ENCODE measurements at places on chromosomes 2 and 18. TPM values are rescaled to one million over a fixed set of nuclear protein-coding genes. Genes with fewer than 3 reads are reported as not detected.

The TRAF3IP1 gene
- total RNA-seq, result 6.8 TPM

The FOXI3 gene
- total RNA-seq, result not detected

The CREG2 gene
- 0.39 TPM for total RNA-seq

The KCNE4 gene
- under 0.01 TPM for total RNA-seq

The GKN1 gene
- total RNA-seq, result not detected

The CFC1 gene
- not detected for total RNA-seq

The MGAT5 gene
- 83.6 TPM for total RNA-seq

The ITGB1BP1 gene
- 32.5 TPM for total RNA-seq

The PLGLB2 gene
- total RNA-seq, result 0.39 TPM

The RAD51AP2 gene
- not detected for total RNA-seq

The L3MBTL4 gene
- 10.2 TPM for total RNA-seq

The HSBP1L1 gene
- 3.4 TPM for total RNA-seq

The HMSD gene
- not detected for total RNA-seq

The ANKRD30B gene
- not detected for total RNA-seq

The MTIF2 gene
- total RNA-seq, result 26.3 TPM

The IL1R1 gene
- total RNA-seq, result 7.2 TPM

The RMND5A gene
- total RNA-seq, result 81.0 TPM

The FHL2 gene
- 33.0 TPM for total RNA-seq

The CRYGC gene
- not detected for total RNA-seq

The CD226 gene
- total RNA-seq, result 1.5 TPM

The FSHR gene
- total RNA-seq, result not detected

The EFEMP1 gene
- 3,306 TPM for total RNA-seq

The SLC23A3 gene
- total RNA-seq, result 0.89 TPM

The GKN2 gene
- not detected for total RNA-seq

The GALM gene
- 8.0 TPM for total RNA-seq

The SPDYA gene
- total RNA-seq, result 0.13 TPM

The KCNJ3 gene
- not detected for total RNA-seq

The PPP1R1C gene
- 0.13 TPM for total RNA-seq

The HJURP gene
- 9.5 TPM for total RNA-seq

The FMNL2 gene
- total RNA-seq, result 29.0 TPM

The TCF23 gene
- not detected for total RNA-seq

The HOXD10 gene
- total RNA-seq, result 7.8 TPM

The AKAIN1 gene
- total RNA-seq, result not detected

The FAM161A gene
- total RNA-seq, result 0.76 TPM

The AQP4 gene
- total RNA-seq, result not detected

The DUSP2 gene
- 0.76 TPM for total RNA-seq

The PLB1 gene
- total RNA-seq, result 0.26 TPM

The LRATD1 gene
- 7.2 TPM for total RNA-seq

The TNFAIP6 gene
- not detected for total RNA-seq

The RNF125 gene
- total RNA-seq, result 4.5 TPM

The LDLRAD4 gene
- total RNA-seq, result 6.7 TPM

The UBE2F gene
- total RNA-seq, result 31.1 TPM

The CYS1 gene
- under 0.01 TPM for total RNA-seq

The ZSWIM2 gene
- under 0.01 TPM for total RNA-seq

The TWIST2 gene
- total RNA-seq, result 0.38 TPM

The PSMA8 gene
- not detected for total RNA-seq

The KYNU gene
- total RNA-seq, result 0.26 TPM

The GORASP2 gene
- total RNA-seq, result 28.3 TPM

The CROCC2 gene
- total RNA-seq, result not detected

The SLC4A5 gene
- total RNA-seq, result 0.25 TPM

The PRPF40A gene
- 88.6 TPM for total RNA-seq

The TLX2 gene
- not detected for total RNA-seq

The FZD7 gene
- total RNA-seq, result under 0.01 TPM

The PMAIP1 gene
- total RNA-seq, result 20.9 TPM

The CD8B gene
- not detected for total RNA-seq

The IL1RL2 gene
- total RNA-seq, result 0.13 TPM

The SAG gene
- total RNA-seq, result under 0.01 TPM

Measured in dermis microvascular lymphatic vessel endothelial cell (primary cell).